ENCODE measurements at places on chromosomes 16 and 17.

- no peak for DNase-seq
Measured at GRCh38 chr16:79659344-79659743, 58.8 kb upstream of the MAF start.

DNA sequence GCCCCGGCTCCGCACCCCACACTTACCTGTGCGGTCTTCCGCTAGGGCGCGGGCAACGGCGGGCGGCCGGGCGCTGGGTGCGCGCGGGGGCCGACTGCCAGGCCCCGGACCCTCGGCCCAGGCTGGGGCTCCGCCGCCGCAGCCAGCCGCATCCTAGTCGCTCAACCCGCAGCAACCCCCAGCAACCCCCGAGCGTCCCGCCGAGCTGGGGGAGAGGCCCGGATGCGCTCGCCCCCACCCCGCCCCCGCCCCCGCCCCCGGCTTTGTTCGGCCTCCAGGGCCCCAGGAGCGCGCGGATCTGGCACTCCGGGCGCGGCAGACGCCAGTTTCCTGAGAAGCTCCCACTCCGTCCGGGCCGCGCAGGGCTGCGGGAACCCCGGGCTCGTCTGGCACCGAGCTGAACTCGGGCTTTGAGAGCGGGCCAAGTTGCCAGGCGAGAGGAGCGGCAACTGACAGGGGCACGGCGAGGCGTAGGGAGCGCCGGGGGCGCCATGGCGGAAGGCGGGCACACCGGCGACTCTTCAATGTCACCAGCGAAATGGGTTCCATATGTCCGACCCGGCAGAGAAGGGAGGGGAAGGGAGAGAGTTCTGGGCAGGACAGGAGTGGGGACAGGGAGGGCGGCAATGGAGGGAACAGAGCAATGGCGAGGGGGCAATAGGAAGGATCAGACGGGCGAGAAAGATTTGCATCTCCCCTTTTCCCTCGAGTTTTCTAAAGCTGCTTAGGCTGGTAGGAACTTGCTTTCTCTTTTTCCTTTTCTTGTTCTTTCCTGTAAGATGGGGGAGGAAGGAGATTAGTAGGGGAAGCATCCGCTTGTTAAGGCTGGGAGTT is 13.7 kb downstream of the HOXB4 start:
- DNase-seq = no peak

DNA sequence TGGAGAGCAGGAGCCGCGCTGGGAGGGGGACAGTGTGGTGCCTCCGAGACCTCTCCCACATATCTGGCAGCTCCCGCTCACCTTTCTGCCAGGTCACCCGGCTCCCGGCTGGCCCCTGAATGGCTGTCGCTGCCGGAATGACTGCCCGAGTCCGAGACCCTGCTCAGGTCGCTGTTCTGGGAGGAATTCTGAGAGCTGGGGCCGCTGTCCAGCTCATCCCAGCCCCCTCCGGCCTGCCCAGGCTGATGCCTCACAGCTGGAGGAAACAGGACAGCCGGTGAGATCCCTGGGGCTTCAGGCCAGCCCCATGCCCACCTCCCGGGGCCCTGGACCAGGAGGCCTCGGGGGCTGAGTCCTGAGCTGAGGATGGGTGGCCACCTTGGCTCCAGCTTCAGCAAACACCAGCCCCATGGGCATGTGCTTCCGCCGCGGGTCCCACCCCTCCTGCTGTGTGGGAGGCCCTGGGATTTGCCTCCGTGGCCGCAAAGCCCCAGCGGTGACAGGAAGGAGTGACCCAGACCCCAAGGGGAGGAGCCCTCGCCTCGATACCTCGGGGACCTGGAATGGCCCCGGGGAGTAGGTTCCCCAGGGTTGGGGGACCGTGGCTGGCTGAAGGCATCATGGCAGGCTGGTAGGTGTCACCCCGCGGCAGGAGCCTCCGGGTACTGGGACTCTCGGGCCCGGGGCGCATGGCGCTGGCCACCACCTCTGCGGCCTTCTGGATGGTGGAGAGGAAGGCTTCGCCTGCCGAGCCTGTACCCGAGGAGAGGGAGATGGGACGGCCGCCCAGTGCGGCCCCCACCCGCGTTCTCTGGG is 6.9 kb downstream of the TEPSIN start:
- no peak for DNase-seq

DNA sequence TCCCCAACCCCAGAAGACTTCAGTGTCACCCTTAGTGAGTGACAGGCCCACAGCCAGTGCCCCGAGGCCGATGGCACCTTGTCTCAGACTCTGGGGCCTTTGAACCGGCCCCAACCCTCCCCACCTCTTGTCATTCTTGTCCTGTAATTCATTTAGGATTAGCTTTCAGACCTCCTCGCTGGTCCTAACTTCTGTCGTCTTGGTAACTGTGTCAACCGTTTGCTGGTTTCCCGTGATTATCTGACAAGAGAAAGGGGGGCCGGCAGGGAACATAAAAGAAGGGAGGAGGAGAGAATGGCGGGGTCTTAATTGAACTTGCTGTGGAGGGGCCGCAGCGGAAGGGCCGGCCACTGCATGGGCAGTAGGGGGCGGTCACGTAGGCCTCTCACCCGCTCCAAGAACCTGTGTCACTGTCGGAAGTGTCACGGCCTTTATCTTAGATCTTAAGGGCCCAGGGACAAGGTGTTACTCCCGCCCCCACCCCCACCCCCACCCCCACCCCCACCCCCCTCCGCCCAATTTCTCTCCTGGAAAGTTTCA is 46.5 kb upstream of the GSE1 start:
- DNase-seq = no peak

- DNase-seq = no peak
Measured at GRCh38 chr17:68368387-68368786, 77.1 kb downstream of the ARSG start.

GRCh38 chr16:61415126-61415525 is 621.1 kb downstream of the CDH8 start:
- no peak for DNase-seq
